ENCODE measurements at places on chromosomes 3 and 15. TPM values are rescaled to one million over a fixed set of nuclear protein-coding genes. Genes with fewer than 3 reads are reported as not detected.

Gene SH3GL3
- 2.2 TPM for total RNA-seq

Gene VGLL3
- 55.5 TPM for total RNA-seq

Gene TEX55
- not detected for total RNA-seq

Gene SCG5
- total RNA-seq: 4.2 TPM

Gene CCR8
- not detected for total RNA-seq

Gene PLSCR5
- total RNA-seq: not detected

Gene HACL1
- total RNA-seq: 30.6 TPM

DNA sequence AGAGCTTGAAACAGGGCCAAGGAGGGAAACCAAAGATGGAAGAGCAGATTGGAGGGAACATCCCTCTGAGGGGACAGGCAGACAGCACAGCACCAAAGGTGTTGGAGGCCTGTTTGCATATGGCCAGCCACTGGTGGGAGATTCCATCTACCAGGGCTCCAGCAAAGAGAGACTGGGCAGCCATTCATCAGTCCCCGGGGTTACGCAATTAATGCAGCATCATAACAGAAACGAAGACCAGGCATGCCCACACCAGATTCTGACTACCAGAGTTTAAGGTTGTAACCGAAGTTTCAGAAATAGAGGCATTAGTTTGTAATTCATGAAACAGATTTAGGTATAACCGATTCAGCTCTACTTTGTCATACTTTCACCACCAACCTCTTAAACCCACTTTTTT, 58.1 kb downstream of the COL8A1 start:
- H3K4me1 ChIP-seq: no peaks in the 10 kb centered on the region
- no peak for DNase-seq
- H3K4me3 ChIP-seq: no peak overlapping the region
- H3K27ac ChIP-seq: no peak overlapping the region

DNA sequence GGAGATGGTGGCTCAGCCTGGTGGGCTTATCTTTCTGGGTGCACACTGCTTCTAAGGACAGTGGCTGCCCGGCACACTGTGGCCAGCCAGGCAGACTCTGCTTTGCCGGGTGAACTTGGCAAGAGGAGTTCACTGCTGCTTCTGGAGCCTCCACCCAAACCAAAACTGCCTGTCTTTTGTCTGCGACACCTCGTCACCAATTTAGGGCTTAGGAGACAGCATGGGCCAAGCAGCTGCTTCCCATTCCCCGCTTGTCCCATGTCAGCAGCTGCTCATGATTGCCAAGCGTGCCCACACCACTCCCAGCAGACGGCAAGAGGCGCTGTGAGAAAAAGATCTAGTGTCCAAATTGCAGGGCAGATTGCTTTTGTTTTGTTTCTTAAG, 57.3 kb downstream of the LSM3 start:
- no peaks in the 10 kb centered on the region for H3K27me3 ChIP-seq
- H3K36me3 ChIP-seq: no peaks in the 10 kb centered on the region
- no peak overlapping the region for H3K4me3 ChIP-seq
- DNase-seq: no peak
- H3K4me1 ChIP-seq: no peaks in the 10 kb centered on the region

- H3K4me1 ChIP-seq: no peaks in the 10 kb centered on the region
- no peak overlapping the region for H3K27ac ChIP-seq
- peaks cover 2% of the 10 kb centered on the region for H3K27me3 ChIP-seq
Observed at GRCh38 chr3:181329024-181329423, 339.5 kb upstream of the DNAJC19 start.

DNA sequence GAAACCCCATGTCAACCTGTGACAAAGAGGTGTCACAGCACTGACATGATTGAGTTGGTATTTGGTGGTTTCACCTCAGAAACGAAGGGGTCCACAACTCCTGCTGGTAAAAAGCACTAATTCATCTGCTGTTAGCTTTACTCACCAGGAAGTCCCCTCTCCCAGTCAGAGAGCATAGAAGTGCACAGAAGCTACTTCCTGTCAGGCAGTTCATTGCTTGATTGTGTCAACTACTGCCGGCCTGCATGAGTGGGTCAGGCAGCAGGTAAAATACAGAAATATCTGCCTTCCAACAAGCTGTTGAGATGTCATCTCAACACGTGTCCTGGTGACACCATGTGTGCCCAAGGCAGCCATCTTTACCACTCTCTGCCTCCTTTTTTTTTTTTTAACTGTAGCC, 596.6 kb upstream of the NR2F2 start:
- DNase-seq: no peak
- H3K4me3 ChIP-seq: no peak overlapping the region
- no peaks in the 10 kb centered on the region for H3K36me3 ChIP-seq
- H3K4me1 ChIP-seq: no peaks in the 10 kb centered on the region
- no peaks in the 10 kb centered on the region for H3K27me3 ChIP-seq
- H3K27ac ChIP-seq: no peak overlapping the region

GRCh38 chr3:141303481-141304223, 64.7 kb upstream of the ZBTB38 start:
- no peaks in the 10 kb centered on the region for H3K27me3 ChIP-seq
- H3K27ac ChIP-seq: no peak overlapping the region
- peak; percentile 72 for DNase-seq
- H3K4me1 ChIP-seq: no peaks in the 10 kb centered on the region
- H3K36me3 ChIP-seq: no peaks in the 10 kb centered on the region

GRCh38 chr3:76352511-76353284, 567.3 kb upstream of the ZNF717 start:
- no peaks in the 10 kb centered on the region for H3K4me1 ChIP-seq
- no peak overlapping the region for H3K4me3 ChIP-seq
- no peaks in the 10 kb centered on the region for H3K36me3 ChIP-seq

GRCh38 chr15:81302701-81303109, 21.2 kb downstream of the STARD5 start:
- DNase-seq: no peak
- no peaks in the 10 kb centered on the region for H3K36me3 ChIP-seq
- H3K27ac ChIP-seq: no peak overlapping the region
- H3K4me1 ChIP-seq: peaks cover 3% of the 10 kb centered on the region

DNA sequence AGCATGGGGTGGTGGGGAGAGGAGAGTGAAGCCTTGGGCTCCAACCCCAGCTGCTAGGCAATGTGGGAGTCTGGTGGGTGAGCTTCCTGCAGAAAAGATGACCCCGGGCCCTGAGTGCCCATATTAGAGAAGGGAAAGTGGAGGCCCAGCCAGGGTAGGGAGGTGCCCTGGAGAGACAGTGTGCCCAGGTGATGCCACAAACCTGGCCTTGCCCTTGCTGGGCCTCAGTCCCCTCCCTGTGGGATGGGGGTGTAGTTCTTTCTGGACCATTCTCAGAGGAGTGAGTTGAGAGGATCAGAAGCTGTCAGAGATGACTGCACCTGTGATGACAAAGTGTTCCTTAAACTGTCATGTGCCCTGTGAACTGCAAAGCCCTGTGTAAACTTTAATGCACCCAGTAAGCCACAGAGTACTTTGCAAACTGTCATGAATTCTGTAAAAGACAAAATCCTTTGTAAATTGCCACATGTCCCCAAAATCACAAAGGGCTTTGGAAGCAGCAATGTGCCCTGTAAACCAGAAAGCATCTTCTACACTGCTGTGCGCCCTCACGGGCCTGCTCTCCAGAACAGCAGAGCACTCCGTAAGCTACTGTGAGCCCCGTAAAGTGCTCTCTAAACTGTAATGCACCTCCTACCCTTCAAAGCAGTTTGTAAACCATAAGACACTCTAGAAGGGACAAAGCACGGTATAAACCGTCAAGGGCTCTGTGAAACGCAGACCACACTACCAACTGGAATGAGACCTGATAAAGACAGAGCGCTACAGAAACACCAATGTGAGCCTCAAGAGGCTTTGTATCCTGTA, 51.3 kb upstream of the FGD5 start:
- no peaks in the 10 kb centered on the region for H3K36me3 ChIP-seq
- no peak overlapping the region for H3K27ac ChIP-seq
- no peaks in the 10 kb centered on the region for H3K27me3 ChIP-seq
- DNase-seq: no peak

DNA sequence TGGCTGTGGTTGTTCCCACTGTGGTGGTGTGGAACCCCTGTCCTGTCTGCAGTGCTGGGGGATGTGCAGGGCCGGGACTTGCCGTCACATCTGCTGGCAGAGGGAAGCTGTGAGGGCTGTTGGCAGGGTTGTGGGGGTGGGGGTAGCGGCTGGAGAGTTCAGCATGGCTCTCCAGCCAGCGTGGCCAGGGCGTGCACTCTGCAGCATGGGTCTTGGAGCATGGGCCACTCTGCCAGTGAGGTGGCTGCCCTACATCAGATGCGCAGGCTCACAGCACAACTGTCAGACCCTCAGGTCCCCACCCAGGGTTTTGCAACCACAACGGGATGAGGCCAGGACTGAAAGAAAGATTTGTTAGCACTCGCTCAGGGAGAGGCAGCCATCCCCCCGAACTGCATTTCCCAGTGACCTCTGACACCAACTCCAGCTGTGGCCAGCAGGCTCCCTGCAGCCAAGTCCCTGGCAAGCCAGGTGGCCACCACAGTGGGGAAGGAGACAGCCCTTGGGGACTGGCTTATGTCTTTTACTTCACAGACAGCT, 237.7 kb upstream of the LYSMD4 start:
- no peaks in the 10 kb centered on the region for H3K36me3 ChIP-seq
- DNase-seq: no peak
- H3K27me3 ChIP-seq: no peaks in the 10 kb centered on the region
- no peak overlapping the region for H3K4me3 ChIP-seq
- H3K4me1 ChIP-seq: no peaks in the 10 kb centered on the region

GRCh38 chr3:12959838-12960378, 113.3 kb downstream of the IQSEC1 start:
- H3K4me1 ChIP-seq: peaks cover 31% of the 10 kb centered on the region
- no peak overlapping the region for H3K27ac ChIP-seq
- no peak for DNase-seq
- no peaks in the 10 kb centered on the region for H3K36me3 ChIP-seq
- H3K27me3 ChIP-seq: no peaks in the 10 kb centered on the region
- no peak overlapping the region for H3K4me3 ChIP-seq

DNA sequence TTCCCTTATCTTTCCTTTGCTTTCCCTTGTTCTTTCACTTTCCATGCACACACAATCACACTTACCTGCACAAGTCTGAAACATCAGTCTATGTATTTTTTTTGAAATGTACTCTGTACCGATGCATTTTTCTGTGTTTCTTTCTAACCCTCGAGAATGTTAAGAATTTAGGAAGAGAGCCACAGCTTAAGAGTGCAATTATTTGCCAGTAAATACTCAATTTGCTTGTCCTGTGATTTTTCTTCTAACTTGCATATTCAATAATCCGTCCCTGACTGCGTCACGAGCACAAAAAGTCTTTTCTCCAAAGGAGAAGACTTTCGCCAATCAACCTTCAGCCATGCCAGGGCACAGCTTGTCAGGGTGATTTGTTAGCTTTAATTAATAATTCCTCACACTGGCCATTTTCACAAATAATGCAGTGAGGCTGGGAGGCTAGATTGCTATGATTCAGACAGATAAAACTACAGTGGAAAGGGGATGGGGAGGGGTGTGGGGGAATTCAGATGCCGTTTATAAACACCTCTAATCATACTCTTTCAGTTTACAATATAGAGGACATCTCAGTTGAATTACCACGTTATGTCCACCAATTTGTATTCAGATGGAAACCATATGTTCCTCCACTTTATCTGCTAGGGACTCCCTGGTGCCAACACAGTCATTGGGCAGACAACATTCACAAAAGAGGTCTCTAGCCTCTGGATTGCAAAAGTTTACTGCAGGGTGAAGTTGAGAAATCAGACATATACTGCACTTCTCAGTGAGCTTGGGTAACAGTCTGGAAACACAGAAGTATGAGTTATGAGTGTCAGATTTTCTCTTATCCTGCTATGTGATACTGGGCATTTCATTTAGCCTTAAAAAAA, 388.0 kb downstream of the ZBTB20 start:
- no peaks in the 10 kb centered on the region for H3K4me1 ChIP-seq
- DNase-seq: no peak
- H3K4me3 ChIP-seq: no peak overlapping the region
- H3K27ac ChIP-seq: no peak overlapping the region
- H3K27me3 ChIP-seq: no peaks in the 10 kb centered on the region
- no peaks in the 10 kb centered on the region for H3K36me3 ChIP-seq

DNA sequence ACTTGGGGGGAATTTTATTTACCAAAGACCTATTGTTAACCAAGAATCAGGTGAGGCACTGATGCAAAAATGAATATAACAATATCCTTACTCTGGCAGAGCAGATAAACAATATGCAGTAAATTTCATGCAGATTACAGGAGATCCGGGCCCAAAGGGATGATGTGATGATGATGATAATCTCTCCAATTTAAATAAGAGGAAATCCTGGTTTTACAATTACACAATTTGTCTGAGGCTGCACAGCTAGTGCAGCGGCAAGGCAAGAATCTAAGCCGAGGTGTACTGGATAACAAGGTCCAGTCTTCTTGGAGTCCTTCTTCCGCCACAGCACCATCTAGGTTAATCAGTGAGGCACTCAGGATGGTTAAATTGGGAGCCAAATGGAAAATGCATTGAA, 2.4 kb upstream of the MESD start:
- H3K4me3 ChIP-seq: no peak overlapping the region
- no peak overlapping the region for H3K27ac ChIP-seq
- H3K27me3 ChIP-seq: no peaks in the 10 kb centered on the region

DNA sequence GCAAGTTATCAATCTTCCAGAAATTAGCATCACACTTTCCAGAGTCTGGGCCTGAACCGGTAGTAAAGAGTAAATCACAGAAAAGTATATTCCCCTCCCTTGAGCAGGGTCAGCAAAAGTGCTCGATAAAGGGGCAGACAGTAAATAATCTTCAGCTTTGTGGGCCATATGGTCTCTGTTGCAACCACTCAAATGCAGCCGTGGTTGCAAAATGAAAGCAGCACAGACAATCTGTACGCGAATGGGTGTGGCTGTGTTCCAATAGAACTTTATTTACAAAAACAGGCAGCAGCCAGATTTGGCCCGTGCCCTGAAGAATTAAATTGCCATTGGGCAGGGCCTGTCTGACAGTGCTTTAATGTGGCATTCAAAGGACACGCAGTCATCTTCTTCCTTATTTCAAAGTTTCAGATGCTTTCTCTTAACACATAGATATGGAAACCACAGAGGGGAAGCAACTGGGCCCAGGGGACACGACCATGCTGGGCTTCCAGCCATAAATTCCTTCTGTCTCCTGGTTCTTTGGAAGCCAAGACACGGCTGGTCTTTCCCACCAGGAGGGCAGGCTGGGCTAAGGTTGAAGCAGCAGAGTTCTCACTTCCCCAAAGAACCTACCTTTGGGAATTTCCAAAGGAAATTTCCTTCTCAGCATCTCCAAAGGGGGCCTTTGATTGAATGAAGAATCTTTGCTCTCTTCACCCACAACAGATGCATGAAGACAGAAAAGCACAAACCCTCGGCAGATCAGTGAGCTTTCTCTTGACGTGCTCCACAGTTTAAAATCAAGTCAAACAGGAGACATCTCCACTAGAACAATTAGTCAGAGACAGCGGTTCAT, 489.8 kb upstream of the PROK2 start:
- H3K4me3 ChIP-seq: no peak overlapping the region
- peak; percentile 76 for DNase-seq
- peak overlapping the region; percentile 51 for H3K27ac ChIP-seq

GRCh38 chr3:191680989-191681597, 220.1 kb downstream of the PYDC2 start:
- no peaks in the 10 kb centered on the region for H3K27me3 ChIP-seq
- H3K4me3 ChIP-seq: no peak overlapping the region
- H3K36me3 ChIP-seq: no peaks in the 10 kb centered on the region
- H3K4me1 ChIP-seq: no peaks in the 10 kb centered on the region

Measured in prostate gland (tissue), 2 donors.